Transverse colon (tissue), 4 donors: ENCODE measurements at places on chromosomes 2 and 18.

- peak; percentile 38 for DNase-seq
Observed at GRCh38 chr18:35610089-35610488, 28.5 kb downstream of the GALNT1 start.

DNA sequence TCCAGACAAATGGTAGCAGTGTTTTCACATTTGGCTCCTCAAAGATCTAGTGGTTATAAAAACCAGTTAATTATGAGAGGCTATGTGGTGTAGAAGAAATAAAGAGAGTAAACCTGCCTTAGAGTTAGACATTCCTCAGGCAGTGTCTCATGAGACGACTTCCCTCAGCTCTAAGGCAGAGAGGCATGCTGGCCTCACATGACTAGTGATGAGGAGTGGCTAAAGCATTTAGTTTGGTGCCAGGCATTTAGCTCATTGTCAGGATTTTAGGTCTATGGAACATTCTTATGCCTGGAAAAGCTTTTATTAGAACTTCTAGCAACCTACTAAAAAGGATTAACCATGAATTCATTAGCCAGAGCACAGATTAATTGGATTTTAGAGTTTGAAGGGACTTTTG lies 90.3 kb downstream of the RPRM start:
- DNase-seq, result no peak

DNA sequence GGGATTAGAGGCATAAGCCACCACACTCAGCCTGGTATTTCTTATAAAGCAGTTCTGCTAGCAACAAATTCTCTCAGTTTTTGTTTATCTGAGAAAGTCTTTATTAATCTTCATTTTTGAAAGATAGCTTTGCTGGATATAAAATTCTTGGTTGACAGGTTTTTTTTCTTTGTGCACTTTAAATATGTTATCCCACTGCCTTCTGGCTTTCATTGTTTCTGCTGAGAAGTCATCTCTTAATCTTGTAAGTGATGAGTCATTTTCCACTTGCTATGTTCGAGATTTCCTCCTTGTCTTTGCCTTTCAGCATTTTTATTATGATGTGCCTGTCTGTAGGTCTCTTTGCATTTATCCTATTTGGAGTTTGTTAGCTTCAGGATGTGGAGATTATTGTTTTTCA lies 5.9 kb upstream of the ELAC1 start:
- no peak for DNase-seq

- DNase-seq, result no peak
Observed at GRCh38 chr2:204174034-204174433, 237.5 kb downstream of the ICOS start.

GRCh38 chr2:46942143-46942526 lies 26.5 kb upstream of the MCFD2 start:
- peak; percentile 75 for DNase-seq

GRCh38 chr2:211760103-211760502 lies 778.5 kb downstream of the ERBB4 start:
- no peak for DNase-seq

DNA sequence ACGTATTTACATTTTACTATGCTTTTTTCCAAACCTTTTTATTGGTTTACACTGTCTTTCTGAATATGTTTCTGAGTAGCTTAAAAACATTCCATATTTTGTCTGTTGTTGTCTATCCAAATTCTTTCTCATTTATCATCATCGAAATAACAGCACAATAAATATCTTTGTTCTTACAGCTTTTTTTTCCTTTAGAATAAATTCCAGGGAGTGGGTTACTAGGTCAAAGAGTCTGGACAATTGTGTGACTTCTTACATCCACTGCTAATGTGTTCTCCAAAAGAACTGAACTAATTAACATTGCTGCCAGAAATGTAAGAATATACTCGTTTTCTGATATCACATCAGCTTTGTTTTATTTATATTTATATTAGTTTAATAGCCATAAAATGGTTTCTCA lies 59.4 kb downstream of the ANKRD44 start:
- DNase-seq, result no peak

GRCh38 chr18:79490626-79491041 lies 94.9 kb downstream of the NFATC1 start:
- DNase-seq, result no peak

DNA sequence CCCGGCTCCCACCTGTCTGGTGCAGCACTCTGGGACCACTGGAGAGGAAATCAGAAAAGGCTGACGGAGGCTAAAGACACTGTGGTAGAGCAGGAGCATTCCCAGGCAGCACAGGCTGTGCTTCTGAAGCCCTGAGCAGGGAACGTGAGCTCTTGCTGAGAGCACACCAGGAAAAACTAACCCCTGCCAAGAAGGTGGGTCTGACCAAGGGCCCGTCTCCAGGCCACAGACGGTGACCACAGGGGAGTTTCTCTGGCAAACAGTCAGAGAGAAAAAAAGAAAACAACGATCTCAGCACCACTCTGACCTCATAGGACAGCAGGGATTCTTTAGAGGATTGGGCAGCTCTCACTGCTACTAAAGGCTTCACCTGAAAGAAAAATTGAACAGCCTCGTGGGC lies 201.4 kb downstream of the AFF3 start:
- DNase-seq, result no peak

GRCh38 chr2:231933916-231934401 lies 7.8 kb upstream of the NPPC start:
- no peak for DNase-seq

DNA sequence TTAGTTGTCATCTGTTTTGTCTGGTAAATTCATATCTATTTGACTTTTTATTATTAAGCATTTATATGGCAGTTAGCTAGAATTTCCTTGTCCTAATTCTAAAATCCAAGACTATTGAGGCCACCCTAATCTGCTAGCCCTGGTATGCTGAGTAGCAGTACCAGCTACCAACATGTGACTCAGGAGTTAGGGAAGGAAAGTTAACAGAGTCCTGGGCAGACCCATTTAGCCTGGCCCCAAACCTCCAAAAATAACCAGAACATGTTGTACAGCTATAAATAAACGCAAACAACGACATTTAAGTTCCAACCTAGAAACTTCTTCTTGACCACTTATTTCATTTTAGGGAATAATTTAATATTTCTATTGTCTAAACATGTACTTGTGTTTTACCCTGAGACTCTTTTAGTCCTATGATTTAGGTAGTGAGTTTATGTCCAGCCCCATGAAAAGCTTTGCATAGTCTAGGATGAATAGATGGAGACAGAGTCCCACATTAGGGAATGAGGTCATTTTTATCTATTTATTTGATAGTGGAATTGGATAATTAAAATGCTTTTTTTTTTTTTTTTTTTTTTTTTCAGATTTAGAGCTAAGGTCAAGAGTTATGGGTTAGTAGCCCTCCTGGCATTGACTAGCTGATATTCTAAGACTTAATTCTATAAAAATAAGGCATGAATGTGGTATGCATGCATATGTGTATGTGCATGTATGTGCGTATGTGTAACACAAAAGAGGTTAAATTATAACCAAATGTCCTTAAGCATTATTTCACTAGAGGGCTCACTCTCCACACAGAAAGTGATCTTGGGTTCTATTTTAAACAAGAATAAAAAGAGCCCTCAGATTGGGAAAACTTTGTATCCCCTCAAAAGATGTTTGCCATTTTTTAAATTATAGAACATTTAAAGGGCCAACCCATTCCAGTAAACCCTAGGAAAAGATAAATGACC lies 160.1 kb upstream of the MAPRE2 start:
- DNase-seq, result no peak

DNA sequence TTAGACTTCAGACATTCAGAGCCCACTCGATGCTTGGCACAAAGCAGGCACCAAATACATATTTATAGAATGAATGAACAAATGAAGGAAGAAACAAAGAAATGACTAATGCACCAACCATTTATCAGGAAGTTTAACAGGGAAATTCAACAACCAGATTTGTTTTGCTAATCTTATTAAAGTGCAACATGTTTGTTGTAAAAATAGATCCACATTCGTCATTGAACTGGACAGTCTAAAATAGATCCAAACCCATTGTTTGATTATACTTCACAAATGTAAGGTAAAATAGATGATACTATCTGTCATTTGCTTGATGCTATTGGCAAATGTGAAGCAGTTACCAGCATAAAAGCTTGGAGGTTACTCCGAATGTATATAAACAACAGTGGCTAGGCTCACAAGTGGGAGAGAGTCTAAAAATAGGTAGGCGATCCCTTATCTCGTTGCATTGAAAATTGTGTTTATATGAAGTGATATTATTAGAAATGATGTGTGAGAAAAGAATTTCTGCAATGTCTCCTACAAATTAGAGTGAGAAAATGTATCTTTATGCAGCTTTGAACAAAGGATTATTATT lies 246.2 kb downstream of the NEDD4L start:
- no peak for DNase-seq

DNA sequence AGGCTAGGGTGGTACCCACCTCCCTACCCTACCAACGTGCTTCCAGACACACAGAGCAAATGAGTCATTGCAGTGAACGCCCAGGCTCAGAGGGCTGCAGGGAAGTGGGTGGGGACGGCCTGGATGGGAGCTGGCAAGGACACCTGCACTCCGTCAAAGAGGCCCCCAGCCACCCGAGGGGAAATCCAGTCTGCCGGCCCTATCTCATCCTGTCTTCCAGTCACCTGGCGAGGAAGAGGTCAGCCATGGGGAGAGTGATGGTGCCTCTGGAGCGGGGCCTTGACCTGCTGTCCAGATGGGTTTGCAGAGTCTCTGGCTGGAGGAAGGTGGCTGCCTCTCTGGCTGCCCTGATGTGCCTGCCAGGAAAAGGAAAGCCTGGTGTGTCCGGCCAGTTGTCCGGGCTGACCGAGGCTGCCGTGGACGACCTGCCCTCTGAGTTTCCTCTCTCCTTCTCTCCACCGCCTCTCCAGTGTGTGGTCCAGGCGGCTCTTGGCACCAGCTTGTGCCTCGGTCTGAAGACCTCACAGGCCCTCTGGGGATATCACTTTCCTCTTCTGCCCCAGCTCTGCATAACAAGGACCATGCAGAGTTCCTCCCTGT lies 209.7 kb upstream of the COPS8 start:
- DNase-seq, result no peak

DNA sequence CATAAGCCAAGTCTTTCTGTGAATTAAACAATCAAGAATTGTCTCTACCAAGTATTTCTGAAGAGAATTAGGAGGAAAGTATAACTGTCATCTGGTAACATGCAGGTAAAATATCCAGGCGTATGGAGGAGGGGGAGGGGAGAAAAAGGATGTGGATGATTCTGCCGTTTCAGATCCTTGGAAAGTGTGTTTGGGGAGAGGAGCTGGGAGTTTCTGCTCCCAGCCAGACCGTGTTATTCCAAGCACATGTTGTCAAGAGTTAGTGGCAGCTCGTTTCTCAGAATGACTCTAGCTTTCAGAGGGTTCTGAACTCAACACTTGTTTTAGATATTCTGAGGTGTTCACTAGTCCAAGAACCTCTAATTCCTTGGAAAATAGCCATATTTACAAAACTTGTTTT lies 137.6 kb downstream of the FAM124B start:
- no peak for DNase-seq

- no peak for DNase-seq
Observed at GRCh38 chr2:18724371-18725145, 135.2 kb upstream of the NT5C1B start.

DNA sequence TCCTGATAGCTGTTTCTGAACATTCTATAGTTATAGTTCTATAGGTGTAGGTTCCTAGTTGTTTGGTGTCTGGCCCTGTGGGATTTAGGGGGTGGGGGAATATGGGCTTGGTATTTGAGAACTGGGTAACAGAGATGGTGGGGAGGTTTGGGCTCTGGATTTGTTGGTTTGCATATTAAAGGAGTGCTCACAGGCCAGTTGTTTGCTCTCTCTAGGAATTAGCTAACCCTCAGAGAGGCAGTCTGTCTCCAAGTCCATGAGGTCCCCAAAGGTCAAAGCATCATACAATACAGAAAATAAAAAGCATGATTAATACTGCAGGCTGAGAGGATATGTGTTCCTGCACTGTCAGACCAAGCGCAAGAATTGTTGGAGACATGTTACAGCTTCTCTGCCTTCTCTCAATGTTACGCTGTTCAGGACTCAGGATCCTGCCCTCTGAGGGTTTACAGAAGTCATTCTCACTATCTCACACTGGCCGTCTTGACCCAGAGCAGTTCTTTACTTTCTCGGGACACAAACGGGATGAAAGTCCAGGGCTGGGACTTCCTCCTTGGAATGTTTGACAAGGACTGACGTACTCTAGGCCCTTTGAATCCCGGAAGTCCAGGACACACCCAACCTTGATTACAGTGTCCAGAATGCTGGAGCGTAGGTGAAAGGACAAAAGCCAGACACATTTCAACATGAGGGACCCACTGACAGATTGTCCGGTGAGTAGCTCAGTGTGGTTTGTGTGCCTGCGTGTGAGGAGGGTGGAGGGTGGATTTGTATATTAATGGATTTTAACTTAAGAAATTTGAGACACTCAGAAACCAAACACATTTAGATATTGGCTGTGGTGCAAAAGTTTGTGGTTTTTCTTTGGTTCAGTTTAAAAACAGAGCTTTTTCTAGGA lies at the start of gene NOSTRIN:
NOSTRIN (plus strand) TSS at position 677 of the 898 bp plus-strand sequence; CDS start at position 687, 10 bp downstream.
- peak; percentile 83 for DNase-seq

DNA sequence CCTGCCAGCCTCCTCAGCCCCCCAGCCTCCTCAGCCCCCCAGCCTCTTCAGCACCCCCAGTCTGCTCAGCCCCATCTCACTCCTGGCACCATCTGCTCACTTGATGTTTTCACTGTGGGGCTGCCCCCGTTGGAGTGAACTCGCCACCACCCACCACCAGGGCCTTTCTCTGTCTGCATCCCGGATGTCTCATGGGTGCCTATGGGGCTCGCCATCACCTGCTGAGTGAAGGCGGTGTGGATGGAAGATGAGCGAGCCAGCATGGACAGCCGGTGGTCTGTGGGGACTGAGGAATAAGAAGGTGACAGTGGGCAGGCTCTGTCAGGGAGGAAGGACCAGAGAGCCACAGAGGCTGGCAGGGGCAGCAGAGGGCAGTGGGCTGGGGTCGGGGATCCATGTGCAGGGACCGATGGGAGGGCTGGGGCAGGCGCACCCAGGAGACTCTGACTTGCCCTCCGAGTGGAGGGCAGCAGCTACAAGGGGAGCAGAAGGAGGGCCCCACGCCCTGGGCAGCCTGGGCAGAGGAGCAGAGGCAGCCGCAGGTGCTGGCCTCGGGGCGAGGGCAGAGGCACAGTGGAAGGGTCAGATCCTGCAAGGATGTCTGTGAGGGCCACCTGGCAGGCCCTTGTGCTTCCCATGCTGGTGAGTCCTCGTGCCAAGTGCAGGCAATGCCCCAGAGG lies 74.7 kb upstream of the ODC1 start:
- no peak for DNase-seq

DNA sequence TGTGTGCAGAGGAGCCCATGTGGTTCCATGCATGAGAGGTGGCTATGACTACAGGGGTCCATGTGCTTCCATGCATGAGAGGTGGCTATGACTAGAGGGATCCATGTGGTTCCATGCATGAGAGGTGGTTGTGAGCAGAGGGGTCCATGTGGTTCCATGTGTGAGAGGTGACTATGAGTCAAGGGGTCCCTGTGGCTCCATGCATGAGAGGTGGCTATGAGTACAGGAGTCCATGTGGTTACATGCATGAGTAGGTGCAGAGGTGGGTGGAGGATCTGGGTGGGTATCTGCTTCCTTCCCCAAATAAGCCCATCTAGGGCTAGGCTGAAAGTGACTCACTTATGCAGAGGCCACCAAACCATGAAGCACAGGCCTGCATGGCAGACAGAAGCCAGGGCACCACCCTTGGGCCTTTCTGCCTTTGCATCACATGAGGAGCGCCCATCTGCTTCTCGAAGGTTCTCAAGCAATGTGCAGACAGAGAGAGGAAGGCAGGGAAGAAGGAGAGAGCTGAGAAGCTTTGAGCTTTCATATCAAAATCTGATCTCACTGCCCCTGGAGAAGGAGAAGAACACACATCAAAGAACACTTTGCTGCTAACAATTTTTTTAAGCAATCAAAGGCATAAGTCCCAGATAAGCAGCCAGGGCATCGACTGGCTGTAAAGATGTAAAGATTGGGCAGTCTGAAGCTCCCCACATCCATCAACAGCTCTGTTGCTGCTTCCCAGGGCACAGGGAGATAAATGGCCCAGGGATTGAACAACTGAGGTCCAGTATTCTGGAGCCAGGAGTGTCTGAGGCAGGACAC lies 137.6 kb downstream of the TNS1 start:
- no peak for DNase-seq
